ENCODE measurements at places on chromosomes 13 and 19. TPM values are rescaled to one million over a fixed set of nuclear protein-coding genes. Genes with fewer than 3 reads are reported as not detected.

Gene CYP2F1
- 0.30 TPM for total RNA-seq

Gene SERP2
- 0.17 TPM for total RNA-seq

Gene FXYD1
- 6.1 TPM for total RNA-seq

Gene FBN3
- total RNA-seq = 15.9 TPM

Gene CYP2A7
- not detected for total RNA-seq

Gene DAND5
- total RNA-seq = not detected

Gene GIPR
- 0.81 TPM for total RNA-seq

Gene ZNF44
- 0.30 TPM for total RNA-seq

Gene IZUMO2
- total RNA-seq = not detected

Gene FGF21
- total RNA-seq = 0.35 TPM

Gene KBTBD7
- 13.3 TPM for total RNA-seq

Gene FUT1
- total RNA-seq = 6.1 TPM

Gene GJB6
- total RNA-seq = not detected

Gene GPR42
- total RNA-seq = not detected

Gene RSPH6A
- 0.38 TPM for total RNA-seq

Gene HCST
- total RNA-seq = 2.4 TPM

Gene ZNF177
- 1.00 TPM for total RNA-seq

Gene MYH14
- 6.1 TPM for total RNA-seq

Gene PTH2
- not detected for total RNA-seq

All from H7 (cell line).